DMS 273 treated with DMSO at 0.1 percent for 48 hours (cell line): ENCODE measurements at places on chromosomes 16 and 17.

DNA sequence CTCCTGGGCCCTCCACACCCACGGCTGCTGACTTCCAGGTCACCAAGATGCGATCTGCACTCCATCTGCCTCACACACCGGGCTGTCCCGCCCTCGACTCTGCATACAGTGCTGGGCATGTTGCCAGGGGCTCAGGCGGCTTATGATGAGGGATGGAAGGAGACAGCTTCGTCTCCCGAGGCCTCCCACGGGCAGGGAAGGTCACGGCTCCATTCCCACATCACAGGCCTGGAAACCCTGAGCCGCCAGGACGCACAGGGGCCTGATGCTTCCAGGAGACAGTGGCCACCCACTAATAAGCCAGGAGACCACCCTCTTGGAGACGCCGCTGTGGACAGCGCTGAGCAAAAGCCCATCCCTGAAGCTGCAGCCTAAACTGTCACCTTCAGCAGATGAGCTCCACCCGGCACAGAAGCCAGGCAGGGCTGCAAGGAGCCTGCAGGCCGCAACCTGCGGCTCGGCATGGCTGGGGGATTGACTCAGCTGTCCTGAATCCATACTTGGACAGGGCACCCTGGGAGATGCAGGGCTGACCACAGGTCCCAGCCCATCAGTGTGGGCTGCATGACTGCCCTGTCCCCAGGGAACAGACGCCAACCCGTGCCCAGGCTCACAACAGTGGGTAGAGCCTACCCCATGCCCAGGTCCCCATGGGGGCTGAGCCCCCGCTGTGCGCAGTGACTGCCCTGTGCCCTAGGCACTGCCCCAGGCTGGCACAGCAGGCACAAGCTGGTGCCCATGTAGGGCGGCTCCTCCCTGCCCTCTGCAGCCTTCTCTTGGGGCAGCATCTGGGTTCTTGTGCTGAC lies 34.4 kb downstream of the SLC7A5 start:
- no peak for DNase-seq

DNA sequence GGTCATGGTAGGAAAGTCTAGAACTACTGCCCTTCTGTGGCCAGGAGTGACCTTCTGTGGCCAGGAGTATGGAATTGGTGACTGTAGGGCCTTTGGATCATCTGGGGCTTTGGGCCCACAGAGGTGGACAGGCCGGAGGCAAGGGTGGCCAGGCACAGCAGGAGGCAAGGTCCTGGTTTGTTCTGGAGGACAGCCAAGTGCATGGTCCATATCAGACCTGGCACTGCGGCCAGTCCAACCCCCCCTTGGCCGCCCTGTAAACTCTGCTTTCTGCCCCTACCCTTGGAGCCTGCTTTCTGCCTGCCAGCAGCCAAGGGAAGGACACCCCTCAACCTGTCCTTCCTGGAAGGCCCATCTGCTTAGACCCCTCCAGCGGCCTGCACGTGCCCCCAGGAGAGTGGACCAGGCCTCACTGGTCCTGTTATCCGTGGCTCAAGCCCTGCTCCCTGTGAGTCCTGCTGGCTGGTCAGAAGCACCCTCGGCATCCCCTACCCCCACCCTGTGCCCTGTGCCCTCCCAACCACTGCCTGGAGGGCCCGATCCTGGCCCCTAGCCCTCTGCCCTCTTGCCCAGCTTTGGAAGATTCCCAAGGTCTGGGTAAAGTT lies 2.3 kb upstream of the DCXR start:
- no peak for DNase-seq

- no peak for DNase-seq
Measured at GRCh38 chr17:68085771-68086381, 50.3 kb downstream of the KPNA2 start.

GRCh38 chr17:16484445-16485175 lies 7.4 kb downstream of the LRRC75A start:
- no peak for DNase-seq

GRCh38 chr16:89319886-89320781 lies 102.6 kb downstream of the ZNF778 start:
- DNase-seq = no peak
